ENCODE measurements at places on chromosomes 3 and 15. TPM values are rescaled to one million over a fixed set of nuclear protein-coding genes. Genes with fewer than 3 reads are reported as not detected.

SH2D7 gene
- not detected for total RNA-seq

- DNase-seq, result no peak
These were observed 81.8 kb downstream of the WWTR1 start for GRCh38 chr3:149575961-149576564.

DNA sequence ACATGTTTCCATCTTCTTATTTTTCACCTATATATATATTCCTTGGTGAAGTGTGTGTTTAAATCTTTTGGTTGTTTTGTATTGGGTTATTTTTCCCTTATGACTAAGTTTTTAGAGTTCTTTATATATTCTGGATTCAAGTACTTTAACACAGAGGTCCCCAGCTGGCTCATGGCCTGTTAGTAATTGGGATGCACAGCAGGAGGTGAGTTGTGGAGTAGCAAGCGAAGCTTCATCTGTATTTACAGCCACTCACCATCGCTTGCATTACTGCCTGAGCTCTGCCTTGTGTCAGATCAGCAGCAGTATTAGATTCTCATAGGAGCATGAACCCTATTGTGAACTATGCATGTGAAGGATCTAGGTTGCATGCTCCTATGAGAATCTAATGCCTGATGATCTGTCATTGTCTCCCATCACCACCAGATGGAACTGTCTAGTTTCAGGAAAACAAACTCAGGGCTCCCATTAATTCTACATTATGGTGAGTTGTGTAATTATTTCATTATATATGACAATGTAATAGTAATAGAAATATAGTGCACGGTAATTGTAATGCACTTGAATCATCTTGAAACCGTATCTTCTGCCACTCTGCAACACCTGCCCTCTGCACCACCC, 151.6 kb downstream of the RSRC1 start:
- no peak for DNase-seq

GRCh38 chr15:77650265-77650664, 17.6 kb upstream of the LINGO1 start:
- no peak for DNase-seq

CA12 gene
- not detected for total RNA-seq

GRCh38 chr15:52369455-52369854, 73.9 kb upstream of the MYO5C start:
- no peak for DNase-seq

GRCh38 chr3:80366808-80367548, 599.2 kb upstream of the ROBO1 start:
- no peak for DNase-seq

TLR9 gene
- total RNA-seq, result 2.9 TPM

All from T-cell (primary cell).